ENCODE measurements at places on chromosomes 12 and 14.

DNA sequence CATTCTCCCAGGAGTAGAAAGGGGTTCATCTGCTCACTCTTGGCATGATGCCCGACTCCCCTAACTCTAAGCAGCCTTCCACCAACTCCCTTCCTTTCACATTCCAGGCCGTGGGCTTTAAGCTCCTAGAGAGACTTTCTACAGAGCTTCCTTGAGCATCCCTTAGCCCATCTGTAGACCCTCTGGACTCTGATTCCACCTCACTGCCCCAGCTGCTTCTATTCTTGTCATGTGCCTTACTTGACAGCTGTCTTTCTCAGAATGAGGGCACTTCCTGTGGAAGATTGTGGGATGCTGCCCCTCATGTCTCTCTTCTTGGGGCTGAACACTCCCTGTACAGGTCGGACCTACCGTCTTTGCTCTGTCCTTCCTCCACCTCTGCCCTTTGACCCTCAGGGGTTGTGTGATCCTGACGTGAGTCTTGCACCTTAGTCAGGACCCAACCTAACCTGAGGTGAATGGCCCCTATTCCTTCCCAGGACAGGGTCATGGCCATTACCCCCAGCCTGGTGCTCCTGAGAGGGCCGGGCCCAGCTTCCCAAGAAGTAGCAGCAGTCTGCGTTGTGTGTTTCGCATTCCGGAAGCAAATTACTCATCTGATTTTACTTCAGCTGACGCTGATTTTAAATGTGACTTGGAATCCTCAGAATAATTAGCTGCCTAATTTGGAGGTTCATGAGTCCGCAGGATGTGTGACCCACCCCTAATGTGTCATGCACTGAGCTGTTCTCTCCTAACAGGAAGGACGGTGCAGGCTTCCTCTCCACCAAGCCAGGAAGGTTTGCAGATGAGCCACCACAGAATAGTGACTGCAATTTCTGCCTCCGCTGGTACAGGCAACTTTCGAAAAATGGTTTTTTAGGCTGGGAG, 2.7 kb upstream of the GALNT6 start:
- peak; percentile 61 for DNase-seq

DNA sequence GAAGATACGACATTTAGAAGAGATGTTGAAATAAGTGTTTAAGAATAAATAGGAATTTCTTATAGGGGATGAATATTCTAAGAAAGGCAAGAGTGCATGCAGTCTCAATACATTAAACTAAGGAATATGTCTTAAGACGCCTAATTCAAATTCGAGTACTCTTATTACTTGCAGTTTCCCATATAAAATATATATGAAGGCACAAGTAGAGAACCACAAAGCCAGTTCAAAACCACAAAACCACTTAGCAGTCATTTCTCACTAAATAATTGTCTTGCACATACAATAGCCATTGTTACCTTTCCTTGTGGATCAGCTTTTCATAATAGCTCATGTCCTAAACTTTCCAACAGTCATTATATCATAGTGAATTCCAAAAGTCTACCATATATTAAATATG, 91.0 kb upstream of the MON2 start:
- DNase-seq: no peak

GRCh38 chr12:6703631-6704030, 3.0 kb upstream of the PIANP start:
- DNase-seq: no peak

GRCh38 chr12:117699575-117699974, 269.2 kb downstream of the KSR2 start:
- DNase-seq: no peak

GRCh38 chr14:68678471-68678870, 114.4 kb downstream of the ZFP36L1 start:
- DNase-seq: no peak

DNA sequence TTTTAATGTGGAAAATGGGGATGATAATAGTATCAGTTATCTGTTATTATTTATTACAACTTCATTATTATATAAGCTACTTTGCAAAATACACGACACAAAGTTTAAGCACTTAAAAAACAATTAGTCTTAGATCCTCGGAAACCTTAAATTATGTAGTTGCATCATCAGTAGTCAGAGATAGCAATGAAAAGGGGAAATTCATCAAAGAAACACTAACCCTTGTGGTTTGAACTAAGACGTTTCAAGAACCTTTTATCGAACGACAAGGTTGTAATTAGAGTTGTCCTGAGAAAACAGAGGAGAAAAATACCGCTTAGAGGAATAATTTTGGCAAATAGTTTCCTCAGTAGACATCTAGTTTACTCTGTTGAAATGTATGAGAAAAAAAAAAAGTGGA, 198.5 kb downstream of the PTPRO start:
- DNase-seq: no peak

- DNase-seq: no peak
Observed at GRCh38 chr14:96805956-96806355, 8.8 kb downstream of the VRK1 start.

DNA sequence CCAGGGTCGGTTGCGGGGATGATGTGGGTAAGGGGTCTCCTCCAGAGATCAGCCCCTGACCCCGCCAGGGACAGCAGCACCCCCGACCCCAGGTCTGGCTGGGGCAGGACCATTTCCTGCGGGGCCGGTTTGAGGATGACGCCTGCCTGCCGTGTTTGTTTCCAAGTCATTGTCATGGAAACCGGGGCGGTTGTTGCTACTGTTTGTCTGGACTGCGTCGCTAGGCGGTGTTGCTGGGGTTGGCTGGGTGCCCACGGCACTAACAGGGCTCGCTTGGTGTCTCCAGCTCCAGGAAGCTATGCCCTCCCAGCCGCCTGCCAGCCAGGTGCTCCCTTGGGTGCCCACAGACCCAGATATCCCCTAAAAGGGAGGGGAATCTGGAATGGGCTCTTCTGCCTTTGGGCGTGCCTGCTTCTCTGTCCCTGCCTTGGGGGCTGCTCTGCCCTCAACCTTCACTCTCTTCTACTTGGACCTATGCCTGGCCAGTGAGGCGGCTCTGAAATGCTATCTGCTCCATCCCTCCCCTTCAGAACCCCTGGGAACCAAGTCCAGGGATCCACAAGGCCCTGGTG, 4.7 kb upstream of the CRIP1 start:
- DNase-seq: peak; percentile 99

DNA sequence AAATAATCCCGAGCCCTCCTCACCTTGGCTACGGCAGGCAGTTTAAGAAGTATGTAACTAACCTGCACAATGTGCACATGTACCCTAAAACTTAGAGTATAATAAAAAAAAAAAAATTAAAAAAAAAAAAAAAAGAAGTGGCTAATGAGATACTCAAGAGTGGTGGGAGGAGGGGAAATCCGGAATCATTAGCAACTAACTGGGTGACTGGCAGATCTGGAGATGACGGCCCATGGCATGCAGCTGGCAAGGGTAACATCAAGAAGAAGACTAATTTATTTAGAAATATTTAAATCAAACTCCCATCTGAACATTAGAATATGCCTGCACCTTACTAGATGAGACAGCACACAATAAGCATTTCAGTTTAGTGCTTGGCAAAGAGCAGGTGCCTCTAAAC, 52.3 kb upstream of the TMCC3 start:
- no peak for DNase-seq

GRCh38 chr12:61111218-61111617, 1149.0 kb upstream of the USP15 start:
- no peak for DNase-seq

DNA sequence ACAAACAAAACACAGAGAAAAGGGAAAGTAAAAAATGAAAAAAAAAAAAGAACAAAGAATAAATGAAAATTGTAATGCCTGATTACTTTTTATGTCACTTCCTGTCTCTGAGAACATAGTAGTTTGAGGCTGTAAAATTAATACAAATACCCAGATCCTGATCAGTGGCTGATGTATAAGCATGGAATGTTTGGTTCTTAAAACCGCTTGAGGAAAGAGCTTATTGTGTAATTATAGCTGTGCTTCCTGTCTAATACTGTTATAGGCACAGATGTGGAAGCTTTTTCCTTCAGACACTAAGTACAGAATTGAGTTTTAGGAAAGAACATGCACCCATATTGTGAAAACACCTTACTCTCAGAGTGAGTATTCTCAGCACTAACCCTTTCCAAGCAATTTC, 86.9 kb downstream of the AVPR1A start:
- DNase-seq: no peak

DNA sequence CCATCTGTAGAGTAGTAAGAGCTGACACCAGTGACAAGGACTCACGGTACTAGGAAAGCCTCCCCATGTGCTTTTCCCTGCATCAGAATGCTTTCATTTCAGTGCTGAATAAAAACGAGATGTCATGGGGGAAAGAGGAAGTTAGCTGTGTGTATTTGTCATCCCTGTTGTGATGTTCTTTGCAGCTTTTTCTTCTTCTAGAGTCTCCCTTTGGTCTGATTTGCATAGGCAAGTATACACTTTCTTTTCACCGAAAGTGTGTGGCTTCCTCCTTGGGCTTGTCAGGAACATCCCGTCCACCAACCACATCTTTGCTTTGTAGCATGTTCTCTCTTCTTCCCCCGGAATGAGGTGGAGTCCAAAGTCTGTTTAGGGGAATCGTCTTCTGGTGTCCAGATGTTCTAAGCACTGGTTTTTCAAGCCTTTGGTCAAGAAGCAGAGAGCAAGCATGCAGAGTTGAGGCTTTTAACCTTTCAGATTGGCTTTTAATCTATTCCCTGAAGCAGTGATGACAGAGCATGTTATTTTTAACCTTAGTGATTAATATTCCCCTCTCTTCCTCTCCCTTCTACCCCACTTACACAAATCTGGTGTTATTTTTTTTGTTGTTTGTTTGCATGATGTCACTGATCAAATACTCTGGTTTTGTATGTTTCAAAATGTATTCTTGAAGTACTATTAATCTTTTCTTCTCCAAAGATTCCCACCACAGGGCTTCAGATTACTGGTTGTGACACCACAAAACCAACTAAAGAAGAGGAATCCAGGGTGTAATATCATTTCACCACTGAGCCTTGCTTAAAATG, 163.4 kb downstream of the SAMD4A start:
- peak; percentile 16 for DNase-seq

GRCh38 chr12:58247633-58248032, 306.3 kb downstream of the ATP23 start:
- DNase-seq: no peak
